ENCODE measurements at places on chromosomes 3 and 15. TPM values are rescaled to one million over a fixed set of nuclear protein-coding genes. Genes with fewer than 3 reads are reported as not detected.

AP4E1 gene
- polyA plus RNA-seq: 2.8 TPM

GRCh38 chr3:177426106-177426877 is 229.0 kb upstream of the TBL1XR1 start:
- DNase-seq: no peak

DNA sequence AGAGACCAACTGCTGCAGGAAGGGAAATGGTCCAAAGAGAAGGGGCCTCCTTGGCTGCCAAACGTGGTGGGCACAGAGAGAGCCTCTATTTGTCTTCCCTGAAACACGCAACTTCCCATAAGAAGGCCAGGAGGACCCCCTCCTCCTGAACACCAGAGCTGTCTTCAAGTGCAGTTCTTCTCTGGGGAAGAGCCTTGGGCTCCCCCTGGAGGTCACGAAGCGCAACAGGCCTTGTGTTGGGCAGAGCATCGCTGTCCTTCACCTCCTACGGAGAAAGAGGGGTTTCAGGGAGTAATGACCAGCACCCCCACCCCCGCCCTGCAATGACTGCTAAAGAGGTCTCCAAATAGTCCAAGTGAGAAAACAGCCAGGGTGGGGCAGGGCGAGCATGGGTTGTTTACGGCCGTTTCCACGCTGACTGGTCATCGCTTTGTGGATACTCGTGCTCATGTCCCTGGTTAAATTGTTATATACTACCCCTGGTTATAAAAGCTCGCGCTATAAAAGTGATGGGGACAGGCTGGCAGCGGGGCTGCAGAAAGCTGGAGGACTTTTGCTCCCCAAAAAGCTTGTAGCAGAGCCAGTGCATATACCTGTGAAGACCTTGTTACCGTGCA is 397.5 kb upstream of the ATP10A start:
- DNase-seq: peak; percentile 49

DNA sequence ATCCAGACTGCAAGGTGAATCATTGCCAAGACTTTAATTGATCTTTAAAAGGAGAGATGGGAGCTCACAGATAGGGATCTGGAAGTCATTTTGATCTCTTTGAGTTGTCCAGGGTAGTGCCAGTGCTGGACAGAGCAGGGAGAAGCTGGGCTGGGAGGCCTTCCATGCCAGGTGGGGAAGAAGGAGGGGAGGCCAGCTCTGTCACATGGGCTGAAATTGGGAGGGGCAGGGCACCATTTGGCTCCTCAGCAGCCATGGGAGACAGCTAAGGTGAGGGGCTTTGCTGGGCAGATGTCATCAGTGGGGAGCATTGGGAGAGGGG is 23.4 kb downstream of the SMAD6 start:
- DNase-seq: no peak

- DNase-seq: no peak
Observed at GRCh38 chr3:10804183-10804648, 11.8 kb upstream of the SLC6A11 start.

CAMK1 gene
- 0.97 TPM for polyA plus RNA-seq

DNA sequence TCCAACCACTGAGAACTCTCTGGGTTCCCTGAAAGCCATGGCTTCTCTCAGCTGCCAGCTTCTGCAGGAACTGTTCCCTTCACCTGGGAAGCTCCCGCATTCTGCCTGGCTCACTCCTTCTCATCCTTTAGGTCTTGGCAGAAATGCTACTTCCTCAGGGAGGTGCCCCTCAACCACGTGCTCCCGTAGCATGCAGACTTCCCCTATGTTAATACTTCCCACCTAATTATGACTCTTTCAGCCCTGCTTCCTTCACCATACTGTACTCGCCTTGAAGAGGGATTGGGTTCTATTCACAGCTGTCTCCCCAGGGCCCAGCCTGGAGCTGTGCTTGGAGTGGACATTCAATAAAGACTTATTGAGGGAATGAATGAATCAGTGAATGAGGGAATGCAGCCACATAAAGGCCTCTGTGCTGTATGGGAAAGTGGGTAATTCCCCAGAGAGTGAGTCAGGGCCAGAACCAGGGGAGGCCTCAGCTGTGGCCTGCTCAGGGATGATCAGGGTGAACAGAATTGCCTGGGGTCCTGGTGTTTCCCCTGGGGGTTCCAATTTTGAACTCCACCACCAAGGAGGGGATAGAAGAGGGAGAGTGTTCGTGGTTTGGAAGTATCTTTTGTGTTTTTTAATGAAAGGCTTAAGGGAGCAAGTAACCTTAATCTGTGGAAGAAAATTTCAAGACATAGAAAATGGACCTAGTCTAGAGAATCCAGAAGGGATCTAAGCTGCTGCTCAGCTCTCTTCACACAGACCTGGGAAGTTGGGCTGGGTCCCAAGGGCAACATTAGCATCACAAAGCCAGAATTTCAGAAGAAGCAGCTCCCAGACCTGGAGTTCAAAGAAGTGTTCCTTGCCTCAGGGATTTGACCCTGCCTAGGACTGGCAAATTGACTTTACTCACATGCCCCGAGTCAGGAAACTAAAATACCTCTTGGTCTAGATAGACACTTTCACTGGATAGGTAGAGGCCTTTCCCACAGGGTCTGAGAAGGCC is 14.6 kb upstream of the FAM107A start:
- DNase-seq: no peak

DNA sequence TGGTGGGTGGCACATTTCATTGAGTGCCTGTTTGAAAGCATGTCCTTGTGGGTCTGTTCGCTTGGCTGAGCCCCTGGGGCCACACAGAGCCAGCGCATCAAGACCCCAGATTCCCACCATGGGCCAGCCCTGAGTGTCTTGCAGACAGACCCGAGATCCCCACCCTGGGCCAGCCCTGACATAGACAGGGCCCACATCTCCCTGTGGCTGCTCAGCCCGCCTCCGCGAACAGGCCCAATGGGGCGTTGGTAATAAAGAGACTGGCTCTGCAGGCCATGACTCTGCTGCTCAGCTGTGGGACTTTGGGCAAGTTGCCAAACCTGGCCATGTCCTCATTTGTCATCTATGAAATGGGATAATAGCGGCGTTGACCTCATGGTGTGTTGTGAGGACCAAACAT is 22.6 kb downstream of the FAH start:
- no peak for DNase-seq

- DNase-seq: no peak
Observed at GRCh38 chr15:45265506-45265905, 13.5 kb downstream of the SLC28A2 start.

NKIRAS1 gene
- polyA plus RNA-seq: 2.9 TPM

DNA sequence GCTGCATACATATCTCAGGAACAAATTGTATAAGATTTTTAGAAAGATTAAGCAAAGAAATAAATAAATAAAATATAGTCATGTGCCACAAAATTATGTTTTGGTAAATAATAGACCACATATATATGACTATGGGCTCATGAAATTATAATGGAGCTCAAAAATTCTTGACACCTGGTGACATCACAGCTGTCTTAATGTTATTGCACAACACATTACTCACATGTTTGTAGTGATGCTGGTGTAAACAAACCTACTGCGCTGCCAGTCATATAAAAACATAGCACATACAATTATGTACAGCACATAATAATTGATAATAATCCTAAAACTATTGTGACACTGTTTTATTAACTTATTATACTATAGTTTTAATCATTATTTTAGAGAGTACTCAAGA is 1159.1 kb downstream of the SI start:
- DNase-seq: no peak

GRCh38 chr3:179768080-179768479 is 115.2 kb downstream of the USP13 start:
- DNase-seq: no peak

CLDN11 gene
- 0.26 TPM for polyA plus RNA-seq

GRCh38 chr3:95265129-95265528 is 1202.3 kb downstream of the NSUN3 start:
- no peak for DNase-seq

DNA sequence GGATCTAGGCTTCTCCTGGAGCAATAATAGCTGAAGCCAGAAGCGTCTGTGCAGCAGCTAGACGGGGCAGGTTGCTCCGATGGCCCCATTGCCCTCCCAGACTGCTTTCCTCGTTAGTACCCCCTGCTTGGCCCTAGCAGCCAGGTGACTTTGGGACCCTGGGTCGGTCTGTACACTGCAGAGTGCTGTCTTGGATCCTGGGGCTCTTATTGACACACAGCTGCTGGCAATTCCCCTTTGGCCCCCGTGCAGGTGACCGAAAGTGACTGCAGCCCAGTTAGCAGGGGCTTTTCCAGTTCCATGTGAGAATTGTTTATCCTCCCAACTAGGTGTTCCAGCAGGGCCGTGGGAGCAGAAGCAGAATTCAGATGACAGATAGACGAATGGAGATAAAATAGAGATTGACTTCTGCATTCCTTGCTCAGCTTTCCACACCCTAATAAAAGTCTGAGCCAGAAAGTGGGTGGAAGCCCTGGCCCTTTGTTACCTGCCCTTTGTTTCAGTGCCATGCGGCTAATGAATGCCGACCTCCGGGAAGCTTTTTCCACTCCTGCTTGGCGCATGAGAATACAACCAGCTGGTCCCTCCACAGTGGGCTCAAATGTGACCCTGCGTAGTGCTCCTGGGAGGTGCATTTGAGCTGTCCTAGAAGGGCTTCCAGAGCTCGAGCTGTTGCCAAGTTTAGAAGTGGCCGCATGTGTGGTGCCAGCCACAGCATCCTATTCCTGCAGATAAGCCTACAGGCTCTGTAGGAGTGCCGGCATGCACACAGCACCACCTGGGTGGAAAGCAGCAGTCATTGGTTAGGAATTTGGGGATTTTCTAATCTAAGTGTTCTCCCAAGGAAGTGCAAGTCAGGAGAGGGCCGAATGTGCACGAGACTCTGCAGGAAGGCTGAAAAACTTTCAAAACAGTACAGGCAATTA is 94.4 kb downstream of the SLCO3A1 start:
- no peak for DNase-seq

DNA sequence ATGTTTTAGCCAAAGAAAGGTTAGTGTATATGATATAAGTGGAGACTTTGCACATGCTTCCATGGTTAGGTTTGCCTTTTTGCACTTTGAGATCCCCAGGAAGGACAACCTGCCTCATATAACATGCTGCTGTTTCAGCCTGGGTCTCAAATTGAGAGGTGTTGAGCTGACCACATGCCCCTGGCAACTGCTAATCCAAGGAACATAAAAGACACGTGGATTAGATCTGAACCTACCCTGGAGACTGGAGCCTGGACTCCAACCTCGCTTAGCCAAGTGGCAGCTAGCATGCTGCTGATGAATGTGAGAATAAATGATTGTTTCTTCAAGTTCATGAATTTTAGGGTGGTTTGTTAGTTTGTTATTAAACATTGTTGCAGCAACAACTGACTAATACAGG is 301.8 kb upstream of the TBC1D5 start:
- no peak for DNase-seq

RETNLB gene
- not detected for polyA plus RNA-seq

THBS1 gene
- 0.42 TPM for polyA plus RNA-seq

DNA sequence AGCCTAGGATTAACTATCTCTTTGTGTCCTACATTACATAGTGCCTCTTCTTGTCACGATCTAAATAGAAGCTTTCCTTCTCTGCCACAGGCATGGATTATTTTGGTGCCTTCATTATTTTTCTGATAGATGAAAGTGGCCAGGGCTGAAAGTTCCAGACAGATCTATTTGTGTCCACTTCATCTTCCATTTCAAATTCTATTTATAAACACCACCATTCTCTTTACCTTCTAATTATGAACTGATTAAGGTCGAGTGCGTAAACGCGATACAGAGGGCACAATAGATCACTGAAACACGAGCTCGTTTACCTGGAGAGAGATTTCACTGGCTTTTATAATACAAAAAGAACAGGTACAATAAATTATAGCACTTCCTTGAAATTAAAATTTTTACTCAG is 105.0 kb downstream of the EDEM1 start:
- no peak for DNase-seq

COLQ gene
- polyA plus RNA-seq: 2.5 TPM

- DNase-seq: no peak
Observed at GRCh38 chr15:65083262-65083701, 6.7 kb downstream of the KBTBD13 start.

- DNase-seq: no peak
Observed at GRCh38 chr3:14812196-14812790, 6.5 kb upstream of the FGD5 start.

DNA sequence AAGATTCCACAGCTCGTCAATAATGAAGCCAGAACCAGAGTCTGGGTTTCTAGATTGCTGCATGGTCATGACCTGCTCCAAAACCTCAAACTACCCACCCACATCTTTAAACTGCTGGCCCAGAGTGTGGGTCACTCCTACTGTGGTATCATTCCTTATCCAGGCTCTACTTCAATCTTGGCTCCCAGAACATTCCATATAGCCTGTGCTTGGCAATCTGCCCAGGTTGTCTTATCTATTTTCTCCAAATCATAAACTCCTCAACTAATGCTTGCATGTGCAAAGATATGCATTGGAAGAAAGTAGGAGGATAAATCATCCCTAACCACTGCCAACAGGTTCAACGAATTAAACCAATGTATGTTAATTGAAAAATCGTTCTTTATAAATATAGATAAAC is 169.7 kb downstream of the ANXA2 start:
- no peak for DNase-seq

DNA sequence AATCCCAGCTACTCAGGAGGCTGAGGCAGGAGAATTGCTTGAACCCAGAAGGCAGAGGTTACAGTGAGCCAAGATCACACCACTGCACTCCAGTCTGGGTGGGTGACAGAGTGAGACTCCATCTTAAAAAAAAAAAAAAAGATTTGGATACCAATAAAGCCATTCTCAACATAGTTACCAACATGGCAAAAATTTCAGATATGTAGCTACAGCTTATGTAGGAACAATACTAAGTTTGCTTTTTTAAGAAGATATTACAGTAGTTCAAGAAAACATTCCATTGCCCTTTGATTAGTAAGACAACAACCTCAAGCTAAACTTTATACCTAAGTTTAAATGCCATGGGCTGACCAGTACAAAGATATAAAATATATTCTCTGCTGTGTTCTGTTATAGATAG is 34.4 kb downstream of the ZNF106 start:
- no peak for DNase-seq

SERPINI2 gene
- not detected for polyA plus RNA-seq

GRCh38 chr3:128500556-128500955 is 7.6 kb upstream of the GATA2 start:
- DNase-seq: no peak
